ENCODE measurements at places on chromosomes 2 and 18.
A peak's percentile ranks its signal among the peaks of the same experiment; 100 is the strongest.

GRCh38 chr2:30031184-30031583 is 109.8 kb upstream of the ALK start:
- DNase-seq = no peak

DNA sequence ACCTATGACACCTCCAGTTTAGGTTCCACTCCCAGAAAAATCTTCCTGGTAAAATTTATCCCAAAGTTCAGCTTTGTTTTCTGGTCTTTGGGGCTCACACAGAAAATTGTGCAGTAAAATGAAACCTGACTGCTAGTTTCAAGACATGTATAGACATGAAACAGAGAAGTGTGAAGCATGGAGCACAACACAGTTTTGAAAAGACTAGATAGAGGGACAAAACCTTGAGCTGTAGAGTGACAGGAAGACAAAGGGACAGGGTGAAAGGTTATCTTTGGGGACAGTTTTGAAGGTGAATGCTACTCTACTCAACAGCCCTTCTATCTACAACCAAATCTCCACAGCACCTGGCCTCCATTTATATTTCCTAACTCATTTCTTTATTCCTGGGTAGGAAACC is 352.6 kb downstream of the RBM43 start:
- DNase-seq = peak; percentile 52

DNA sequence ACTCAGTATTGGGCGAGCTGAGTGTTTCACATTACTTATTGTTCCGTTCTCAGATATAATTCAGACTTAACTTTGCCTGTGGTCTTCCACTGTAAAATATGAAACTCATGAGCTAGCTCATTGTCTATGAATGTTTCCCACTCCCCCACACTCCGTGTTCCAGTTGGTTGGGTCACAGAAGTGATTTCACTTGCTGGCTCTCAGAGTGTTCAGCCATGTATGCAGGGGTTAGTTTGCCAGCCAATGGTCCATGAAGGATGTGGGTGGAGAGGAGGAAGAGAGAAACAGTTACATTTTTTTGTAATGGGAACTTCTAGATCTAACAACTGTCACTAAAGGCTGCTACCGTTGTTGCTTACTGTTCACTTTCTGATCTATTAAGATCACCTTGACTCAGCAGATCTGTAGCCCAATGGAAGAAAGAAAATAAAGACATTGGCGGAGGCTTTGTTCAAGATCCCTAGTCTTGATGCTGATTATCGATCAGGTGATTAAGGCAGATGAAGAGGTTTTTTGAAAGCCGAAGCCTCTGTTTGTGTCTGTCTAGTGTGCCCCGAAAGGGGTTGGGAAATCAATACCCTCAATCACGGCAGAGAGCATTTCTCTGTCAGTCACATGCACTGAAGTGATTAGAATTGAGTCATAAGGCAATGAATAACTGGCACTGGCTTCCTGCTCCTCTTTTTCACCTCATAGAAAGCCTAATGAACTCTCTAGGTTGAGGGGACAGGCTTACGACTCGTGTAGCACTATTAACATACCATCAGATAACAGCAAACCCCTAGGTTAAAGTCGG is 279.7 kb upstream of the FIGN start:
- no peak for DNase-seq

DNA sequence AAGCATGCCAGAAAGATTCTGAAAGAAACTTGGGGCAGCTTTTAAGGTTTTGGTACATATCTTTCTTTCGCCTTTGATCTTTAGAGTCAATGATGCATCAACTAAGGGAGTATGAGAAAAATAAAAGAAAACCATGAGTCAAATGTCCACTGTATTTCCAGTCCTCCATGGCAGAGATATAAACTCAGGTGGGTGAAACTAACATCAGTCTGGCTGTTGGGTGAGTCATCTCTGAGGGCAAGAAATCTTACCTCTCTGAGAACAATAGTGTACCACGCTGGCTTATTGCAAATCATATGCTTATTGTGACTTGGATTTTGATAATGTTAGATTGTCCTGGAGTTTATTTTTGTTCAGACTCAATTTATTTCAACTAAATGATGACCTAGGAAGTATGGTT is 521.0 kb downstream of the PLCL1 start:
- no peak for DNase-seq

DNA sequence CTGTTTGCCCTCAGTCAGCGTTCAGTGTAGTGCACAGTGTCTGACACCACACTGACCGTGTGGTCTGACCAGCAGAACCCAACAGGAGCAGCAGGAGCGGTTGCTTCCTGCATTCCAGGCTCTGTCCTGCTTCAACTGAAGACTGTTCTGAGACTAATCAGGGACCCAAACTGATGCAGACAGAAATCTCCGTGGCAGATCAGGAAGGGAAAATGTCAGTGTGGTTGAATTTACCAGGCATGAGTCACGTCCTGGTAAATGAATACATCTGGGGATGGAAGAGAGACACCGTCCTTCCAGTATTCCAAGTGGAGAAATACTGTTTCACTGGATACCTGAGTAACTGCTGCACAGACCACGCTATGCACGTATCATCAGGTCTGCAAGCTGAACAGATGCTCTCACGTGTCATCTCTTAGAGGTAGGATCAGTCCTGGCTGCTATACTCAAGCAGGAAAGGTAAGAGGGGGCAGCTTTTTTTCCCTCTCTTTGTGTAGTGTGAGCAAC is 223.6 kb upstream of the EPAS1 start:
- no peak for DNase-seq

DNA sequence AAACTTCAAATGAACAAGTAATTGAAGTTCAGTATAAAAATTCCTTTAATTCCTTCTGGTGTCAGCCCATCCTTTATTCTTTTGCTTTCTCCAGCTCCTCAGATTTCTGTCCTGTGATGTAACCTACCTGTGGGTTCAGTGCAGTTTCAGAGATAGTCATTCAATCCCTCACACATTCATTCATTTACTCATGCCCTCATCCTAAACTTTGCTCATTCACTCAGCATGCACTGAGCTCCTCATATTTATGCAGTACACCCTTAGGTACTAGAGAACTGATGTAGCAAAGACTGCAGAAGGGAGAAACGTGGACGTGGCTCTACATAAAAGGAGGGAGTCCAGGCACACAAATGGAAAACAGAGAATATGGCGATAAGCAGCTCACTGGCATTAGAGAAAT is 45.3 kb upstream of the STAT1 start:
- DNase-seq = no peak

- DNase-seq = no peak
Measured at GRCh38 chr2:172013396-172013795, 13.6 kb downstream of the METAP1D start.

GRCh38 chr2:219218217-219218731 is 484 bp downstream of the ABCB6 start:
- DNase-seq = peak; percentile 40

- no peak for DNase-seq
Measured at GRCh38 chr2:83650898-83651297, 808.2 kb downstream of the SUCLG1 start.

- no peak for DNase-seq
Measured at GRCh38 chr2:66508484-66509071, 73.7 kb downstream of the MEIS1 start.

GRCh38 chr2:207256476-207257207 is 90.9 kb upstream of the KLF7 start:
- DNase-seq = no peak

- no peak for DNase-seq
Measured at GRCh38 chr18:26206488-26206887, 19.8 kb upstream of the TAF4B start.

DNA sequence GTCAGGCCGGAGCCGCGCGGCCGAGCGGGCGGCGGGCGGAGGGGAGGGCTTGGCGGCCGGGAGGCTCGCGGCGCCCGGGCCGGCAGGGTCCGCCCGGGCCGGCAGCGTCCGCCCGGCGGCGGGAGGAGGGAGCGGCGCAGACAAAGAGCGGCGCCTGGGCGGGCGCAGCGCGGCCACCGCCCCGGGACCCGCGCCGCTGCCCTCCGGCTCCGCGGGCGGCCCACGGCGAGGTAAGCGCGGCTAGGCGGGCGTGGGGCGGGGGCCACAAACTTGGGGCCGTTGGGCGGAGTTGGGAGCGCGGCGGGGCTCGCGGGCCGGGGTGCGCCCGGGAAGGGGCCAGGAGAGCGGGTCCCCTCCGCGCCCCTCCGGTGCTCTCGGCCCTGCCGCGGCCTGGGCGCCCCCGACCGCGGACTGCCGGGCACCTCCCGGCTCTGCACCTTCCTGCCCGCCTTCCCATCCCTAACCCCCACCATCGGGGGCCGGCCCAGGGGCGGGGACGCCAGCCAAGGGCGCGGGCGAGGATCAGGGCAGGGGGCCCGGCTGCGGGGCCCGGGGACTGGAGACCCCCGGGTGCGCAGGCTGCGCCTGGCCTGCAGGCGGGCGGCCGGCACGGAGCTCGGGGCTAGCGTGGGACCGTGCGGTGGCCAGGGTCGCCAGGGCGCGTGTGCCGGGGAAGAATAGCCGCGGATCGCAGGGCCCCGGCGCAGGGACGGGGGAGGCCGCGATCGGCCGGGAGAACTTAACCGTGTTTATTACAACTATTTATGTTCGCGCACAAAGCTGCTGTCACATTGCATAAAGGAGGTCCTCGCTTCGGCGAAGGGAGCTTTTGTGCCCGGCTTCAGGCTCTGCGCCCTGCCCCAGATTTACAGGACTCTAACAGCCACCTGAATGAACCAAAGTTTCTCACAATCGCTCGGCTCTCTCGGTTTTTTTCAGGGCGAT is at the start of gene NCK2:
TSS of gene NCK2 (plus strand) at position 4 of the 945 bp plus-strand sequence. CDS start 110,152 bp downstream, outside the sequence.
- DNase-seq = peak; percentile 38

DNA sequence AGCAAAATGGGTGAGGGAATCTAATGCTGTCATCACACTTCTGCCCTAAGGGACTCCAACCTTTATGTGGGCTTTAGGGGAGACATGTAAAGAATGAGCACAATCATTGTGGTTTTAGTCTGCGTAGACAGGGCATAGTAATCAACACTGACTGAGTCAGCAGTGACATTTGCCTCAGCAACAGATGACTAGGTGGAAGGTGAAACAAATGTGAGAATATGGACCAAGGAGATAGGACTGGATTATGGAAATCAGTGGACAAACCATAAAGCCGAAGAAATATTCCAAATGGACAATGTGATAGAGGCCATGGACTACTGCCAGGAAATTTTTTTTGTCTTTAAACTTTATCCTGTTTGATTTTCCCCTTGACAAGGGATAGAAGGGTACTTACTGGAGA is 83.9 kb downstream of the PDK1 start:
- DNase-seq = no peak

- DNase-seq = no peak
Measured at GRCh38 chr2:39593439-39594393, 72.0 kb upstream of the TMEM178A start.

Data from MM.1S (cell line).